Erythroblast (primary cell): ENCODE measurements at places on chromosomes 6 and 20.
A peak's percentile ranks its signal among the peaks of the same experiment; 100 is the strongest.

DNA sequence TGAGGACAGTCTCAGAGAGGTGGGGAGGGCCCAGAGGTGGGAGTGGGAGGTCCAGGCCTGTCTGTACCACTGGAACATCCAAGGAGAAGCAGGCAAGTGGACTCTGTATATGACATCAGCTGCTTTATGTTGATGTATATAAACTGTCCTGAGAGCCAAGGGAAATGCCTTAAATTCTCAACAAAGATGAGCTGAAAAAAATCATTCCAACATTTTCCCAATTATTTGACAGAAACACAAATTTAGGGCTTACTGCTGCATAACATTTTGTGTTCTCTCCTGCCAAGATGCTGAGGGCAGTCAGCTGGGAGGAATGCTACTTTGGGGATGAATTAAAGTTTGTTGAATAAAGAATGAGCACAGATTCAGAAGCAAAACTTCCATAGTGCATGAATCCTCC is 52.8 kb downstream of the FOXC1 start:
- DNase-seq = no peak

DNA sequence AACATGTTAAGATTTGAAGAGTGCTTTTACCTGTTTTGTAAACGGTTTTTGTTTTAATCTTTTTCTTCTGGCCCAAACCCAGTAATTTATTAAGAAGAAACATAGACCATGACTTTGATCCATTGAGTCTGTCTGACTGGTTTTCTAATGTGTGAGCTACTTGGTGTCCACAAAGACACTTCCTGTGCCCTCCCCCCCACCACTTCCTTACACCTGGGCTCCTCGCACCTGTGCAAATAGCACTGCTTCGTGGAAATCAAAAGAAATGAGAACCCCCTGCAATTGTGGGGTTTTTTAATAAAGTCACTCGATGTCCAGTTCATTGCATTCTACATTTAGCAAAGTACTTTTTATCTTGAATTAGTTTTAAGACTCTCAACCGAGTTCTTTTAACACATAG is 65.5 kb downstream of the SMOC2 start:
- no peak for DNase-seq

DNA sequence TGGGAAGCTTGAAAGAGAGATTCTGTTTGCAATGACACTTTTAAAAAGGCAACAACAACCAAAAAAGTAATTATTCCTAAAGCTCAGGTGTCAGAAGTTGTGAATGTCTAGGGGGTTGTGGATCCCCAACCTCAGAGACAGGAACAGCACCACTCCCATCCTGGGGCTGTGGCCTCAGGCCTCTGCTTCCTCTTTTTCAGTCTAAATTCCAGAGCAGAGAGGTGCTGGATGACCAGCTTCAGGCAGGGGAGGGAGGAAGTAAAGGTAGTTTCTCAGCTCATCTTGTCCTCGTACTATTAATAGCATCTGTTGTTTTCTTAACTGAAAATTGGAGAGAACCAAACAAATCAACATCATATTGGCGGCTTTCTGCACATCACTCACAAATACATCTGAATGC is 8.3 kb downstream of the NT5E start:
- no peak for DNase-seq

GRCh38 chr6:134060491-134061106 is 8.2 kb upstream of the SLC2A12 start:
- DNase-seq = no peak

- DNase-seq = no peak
Measured at GRCh38 chr6:43992783-43993644, 134.2 kb downstream of the MRPL14 start.

DNA sequence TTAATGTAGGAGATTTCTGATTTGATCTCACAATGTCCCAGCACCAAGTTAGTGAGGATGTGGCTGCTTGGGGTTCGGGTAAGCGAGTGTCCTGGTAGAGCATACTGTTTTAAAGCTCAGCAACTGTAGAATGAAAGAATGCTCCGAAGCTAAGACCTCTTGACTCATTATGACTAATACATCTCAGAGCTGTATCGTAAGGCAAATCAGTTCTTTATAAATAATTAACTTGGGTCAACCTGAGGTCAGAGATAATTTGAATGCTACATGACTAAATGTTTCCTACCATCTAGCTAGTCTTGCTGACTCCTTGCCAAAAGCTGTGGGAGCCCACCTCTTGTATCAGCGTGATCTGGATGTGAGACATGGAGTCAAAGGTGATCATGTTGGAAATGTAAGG is 128.8 kb upstream of the PDE7B start:
- DNase-seq = no peak

DNA sequence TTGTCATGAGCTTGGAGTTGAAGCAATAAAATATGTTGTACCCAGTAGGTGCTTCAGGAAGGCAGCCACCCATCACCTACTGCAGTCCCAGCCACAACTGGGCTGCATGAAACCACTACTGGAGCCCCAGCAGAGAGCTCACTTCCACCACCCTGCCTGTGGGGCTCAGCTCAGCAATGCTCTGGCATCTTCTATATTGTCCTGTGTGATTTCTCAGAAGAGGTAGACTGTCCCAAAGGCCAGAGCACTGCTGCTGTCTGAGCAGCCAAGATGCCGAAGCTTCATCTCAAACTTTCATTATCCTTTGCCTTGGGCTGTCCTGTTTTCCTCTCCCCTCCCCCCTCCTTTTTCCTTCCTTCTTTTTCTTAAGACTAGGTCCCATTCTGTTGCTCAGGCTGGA is 126.9 kb downstream of the DHX35 start:
- DNase-seq = peak; percentile 11

DNA sequence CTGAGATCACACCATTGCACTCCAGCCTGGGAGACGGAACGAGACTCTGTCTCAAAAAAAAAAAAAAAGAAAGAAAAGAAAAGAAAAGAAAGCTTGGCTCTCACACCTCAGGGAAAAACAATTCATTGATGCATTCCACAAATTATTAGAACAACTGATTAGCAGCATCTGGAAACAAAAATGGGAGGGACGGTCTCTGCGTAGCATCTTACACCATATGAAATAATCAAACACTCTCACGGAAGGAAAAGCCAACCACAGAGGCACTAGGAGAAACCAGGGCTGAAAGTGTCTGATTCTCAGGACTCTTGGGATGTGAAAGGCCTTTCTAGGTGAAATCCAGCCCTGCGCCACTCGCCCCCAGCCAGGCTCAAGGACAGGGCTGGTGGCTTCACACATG is 2.3 kb upstream of the HELZ2 start:
- DNase-seq = no peak

DNA sequence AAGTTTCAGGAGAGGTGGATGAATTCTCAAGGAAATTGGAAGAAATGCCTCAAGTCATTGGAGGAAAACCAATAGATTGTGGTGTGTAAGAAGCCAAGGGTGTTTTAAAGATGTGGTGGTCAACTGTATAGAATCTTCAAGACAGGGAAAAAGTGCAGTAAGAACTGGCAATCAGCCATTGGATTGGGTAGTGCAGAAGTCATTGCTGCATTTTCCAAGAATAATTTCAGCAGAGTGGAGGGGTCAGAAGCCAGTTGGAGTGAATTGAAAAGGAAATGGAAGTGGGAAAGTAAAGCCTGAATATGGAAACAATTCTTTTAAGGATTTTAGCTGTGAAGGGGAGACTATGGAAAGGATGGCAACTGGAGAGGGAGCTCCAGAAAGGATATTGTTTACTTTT is 128.2 kb upstream of the TMEM170B start:
- DNase-seq = no peak

DNA sequence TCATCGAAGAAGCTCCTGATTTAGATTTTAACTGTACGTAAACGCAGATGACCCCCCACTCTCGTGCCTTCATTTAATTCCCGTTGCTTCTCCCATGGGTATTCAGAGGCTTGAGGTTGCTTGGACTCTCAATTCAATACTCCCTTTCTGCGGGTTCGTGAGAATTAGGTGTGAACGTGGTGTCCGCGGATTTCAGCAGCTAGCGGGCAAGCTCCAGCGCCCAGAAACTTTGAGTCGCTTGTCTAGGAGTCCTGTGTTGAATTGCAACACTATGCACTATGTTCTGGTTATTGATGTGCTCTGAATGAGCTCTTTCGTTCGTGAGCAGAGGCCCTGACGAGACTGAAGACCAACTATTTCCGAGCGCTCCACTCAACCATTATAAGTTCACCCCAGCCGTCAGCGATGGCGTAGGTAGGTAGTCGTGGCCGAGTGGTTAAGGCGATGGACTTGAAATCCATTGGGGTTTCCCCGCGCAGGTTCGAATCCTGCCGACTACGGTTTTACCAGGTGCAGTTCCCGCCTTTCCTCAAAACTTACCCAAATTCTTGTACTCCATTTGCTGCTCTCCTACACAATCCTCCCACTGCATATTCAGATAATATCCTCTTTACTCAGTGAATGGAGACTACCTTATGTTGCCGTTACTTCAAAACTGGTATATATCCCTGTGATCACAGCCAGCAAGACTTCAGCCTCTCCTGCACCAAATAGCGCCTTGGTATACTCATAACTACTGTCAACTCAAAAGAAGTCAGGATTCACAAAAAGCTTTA is 72.6 kb upstream of the ZNF184 start:
- peak; percentile 83 for DNase-seq

DNA sequence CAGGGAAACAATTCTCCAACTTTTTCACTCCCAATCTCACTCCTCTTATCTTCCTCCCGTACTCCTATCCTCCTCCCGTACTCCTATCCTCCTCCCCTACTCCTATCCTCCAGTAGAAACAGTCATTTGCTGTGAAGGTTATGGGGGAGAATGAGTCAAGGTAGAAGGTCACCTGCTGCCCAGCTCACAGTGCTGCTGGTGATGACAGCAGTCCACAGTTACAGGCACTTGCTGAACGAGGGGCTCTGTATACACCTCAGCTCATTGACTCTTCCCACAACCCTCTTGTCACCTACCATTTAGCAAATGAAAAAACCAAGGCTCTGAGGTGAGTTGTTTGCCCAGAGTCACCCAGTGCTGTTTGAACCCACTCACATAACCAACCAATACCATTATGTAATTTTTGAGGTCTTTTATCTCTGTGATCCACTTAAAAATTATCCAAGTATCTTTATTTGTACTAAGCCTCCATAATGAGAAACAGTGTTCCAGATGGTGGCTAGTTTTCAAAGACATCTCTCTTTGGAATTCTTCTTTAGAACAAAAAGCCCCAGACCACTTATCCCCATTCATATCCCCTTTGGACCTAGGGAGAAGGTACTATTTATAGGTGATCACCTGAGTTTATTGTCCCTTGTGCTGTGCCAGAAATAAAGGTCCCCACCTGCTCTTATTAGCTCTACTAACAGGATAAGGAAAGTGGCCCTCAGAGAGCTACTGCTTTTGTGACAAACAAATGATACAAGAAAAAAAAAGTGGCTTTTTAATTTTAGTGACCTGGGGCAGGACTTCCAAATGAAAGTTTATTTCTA is 53.2 kb downstream of the PTPN1 start:
- DNase-seq = no peak

- peak; percentile 69 for DNase-seq
Measured at GRCh38 chr20:63625771-63626423, 1.0 kb downstream of the GMEB2 start.

DNA sequence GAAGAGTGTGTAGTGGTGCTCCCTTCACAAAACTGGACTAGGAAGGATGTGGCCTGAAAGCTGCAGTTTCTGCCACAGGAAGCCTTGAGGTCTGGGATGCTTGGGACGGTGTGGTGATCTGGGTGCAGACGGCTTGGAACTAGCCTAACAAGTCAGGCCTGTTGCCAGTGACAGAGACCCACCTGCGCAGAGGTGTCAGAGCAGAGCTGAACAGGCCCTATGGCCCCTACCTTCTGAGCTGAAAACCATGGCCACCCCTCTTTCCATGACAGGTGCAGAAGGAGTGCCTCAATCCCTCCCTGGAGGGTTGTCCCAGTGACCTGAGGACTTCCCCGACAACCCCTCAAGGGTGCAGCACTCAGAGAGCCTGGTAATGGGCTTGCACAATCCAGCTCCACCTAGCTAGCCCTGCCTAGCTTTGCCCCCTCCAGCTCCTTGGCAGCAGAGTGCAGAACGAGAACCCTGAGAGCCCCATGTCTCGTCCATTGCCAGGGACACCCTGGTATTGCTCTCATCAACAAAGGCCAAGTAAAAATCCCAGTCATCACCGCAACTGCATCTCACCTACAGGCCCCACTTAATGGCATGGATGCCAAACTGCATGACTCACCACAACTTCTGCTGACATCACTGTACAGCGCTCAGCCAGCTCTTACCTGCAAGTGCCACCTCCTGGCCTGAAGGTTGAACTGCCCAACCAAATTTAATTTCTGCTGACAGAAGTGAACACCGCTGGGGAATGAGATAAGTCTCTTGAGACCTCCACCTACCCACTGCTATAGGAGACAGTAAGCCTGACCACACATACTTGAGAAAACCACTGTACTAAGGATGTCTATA is 563.1 kb downstream of the TFAP2A start:
- peak; percentile 3 for DNase-seq

GRCh38 chr6:133608620-133609019 is 280.3 kb upstream of the TCF21 start:
- no peak for DNase-seq

DNA sequence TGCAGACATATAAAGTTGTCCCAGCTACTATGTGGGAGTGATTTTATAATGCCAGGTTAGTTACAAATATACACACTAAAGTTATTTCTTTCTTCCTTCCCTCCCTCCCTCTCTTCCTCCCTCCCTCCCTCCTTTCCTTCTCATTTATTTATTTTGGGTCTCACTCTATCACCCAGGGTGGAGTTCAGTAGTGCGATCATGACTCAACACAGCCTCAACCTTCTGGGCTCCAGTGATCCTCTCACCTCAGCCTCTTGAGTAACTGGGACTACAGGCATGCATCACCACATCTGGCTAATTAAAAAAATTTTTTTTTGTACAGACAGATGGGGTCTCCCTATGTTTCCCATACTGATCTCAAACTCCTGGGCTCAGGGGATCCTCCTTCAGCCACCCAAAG is 59.2 kb downstream of the PHF20 start:
- DNase-seq = peak; percentile 45

- no peak for DNase-seq
Measured at GRCh38 chr20:11394145-11394833, 523.4 kb upstream of the BTBD3 start.

- peak; percentile 99 for DNase-seq
Measured at GRCh38 chr6:16270178-16270794, 31.9 kb downstream of the GMPR start.

DNA sequence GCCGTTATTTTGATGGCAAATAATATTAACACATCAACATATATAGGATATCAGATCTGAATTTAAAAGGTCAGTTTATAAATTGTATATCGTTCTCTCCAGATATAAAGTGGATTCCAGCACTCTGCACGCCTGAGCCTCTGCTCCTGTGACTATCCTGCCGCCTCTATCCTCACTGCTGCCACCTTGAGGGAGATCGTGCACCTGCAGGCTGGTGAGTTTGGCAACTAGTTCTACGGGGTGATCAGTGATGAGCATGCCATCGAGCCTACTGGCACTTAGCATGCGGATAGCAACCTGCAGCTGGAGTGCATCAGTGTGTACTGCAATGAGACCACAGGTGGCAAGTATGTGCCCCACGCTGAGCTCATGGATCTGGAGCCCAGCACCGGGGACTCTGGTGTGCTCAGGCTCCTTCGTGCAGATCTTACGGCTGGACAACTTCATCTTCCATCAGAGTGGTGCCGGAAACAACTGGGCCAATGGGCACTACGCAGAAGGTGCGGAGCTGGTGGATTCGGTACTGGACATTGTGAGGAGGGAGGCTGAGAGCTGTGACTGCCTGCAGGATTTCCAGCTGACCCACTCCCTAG is 84.9 kb downstream of the FBXO5 start:
- peak; percentile 62 for DNase-seq

- DNase-seq = no peak
Measured at GRCh38 chr20:52168116-52168515, 23.5 kb downstream of the ZFP64 start.
